ENCODE measurements at places on chromosomes 7 and 10. TPM values are rescaled to one million over a fixed set of nuclear protein-coding genes. Genes with fewer than 3 reads are reported as not detected.

The C10orf105 gene
- total RNA-seq = 0.18 TPM

The LIPJ gene
- not detected for total RNA-seq

The PON3 gene
- not detected for total RNA-seq

The SPOCK2 gene
- total RNA-seq = 1.3 TPM

GRCh38 chr10:15815242-15815885 lies 44.9 kb downstream of the MINDY3 start:
- no peak for DNase-seq

DNA sequence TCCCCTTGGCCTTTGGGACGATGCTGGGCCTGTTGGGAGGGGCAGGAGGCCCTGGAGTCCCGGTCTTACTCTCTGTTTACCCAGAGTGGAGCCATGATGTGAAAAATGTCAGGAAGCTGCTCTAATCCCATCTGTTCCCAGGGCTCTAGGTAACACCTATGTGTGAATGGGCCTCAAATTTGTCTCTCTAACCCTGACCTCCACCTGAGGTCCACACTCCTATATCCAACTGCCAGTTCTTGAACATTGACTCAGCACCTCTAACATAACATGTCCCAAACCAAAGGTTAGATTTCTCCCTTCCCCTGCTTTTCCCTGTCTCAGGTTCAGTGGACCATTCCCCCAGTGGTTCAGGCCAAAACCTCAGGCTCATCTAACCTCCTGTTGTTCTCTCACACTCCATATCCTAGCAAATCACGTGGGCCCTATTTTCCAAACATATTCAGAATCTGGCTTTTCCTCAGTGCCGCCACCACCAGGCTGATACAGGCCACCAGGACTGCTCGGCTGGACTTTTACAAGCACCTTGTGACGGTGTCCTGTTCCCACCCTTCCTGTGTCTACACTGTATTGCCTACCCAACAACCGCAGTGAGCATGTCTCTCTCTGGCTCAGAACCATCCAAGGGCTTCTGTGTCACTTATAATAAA lies 130.6 kb downstream of the ATXN7L1 start:
- no peak for DNase-seq

- no peak for DNase-seq
These were observed 35.9 kb downstream of the MTURN start for GRCh38 chr7:30170476-30171205.

DNA sequence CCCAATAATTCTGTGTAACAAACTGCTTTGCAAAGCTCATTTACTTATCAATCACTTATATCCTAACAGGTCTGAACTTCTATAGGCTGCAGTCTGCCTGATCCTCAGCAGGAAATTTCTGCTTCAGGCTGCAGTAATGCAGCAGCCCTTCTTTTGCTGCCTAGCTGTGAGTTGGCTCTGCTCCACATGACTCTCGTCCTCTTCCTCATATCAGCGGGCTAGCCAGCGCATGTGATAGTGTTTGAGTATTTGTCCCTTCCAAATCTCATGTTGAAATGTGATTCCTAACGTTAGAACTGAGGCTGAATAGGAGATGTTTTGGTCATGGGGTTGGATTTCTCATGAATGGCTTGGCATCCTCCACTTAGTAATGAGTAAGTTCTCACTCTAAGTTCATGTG lies 387.8 kb downstream of the SEMA3D start:
- DNase-seq = no peak

DNA sequence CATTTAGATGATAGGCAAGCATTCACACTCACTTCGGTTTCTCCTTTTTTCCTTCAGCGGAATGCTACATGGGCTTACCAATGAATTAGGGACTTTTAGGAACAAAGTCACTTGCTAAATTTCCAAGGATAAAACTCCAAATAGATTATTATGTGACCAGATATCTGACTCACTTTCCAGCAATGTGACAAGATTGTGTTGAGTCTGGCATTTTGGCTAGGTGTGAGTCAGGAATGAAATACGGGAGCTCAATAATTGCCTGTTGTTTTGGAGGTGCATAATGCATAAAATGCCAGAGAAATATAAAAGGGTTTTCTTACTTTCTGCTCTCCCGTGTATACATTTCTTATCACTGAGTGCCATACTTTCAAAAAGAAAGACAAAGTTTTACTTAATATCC lies 721.1 kb downstream of the KCNMA1 start:
- DNase-seq = no peak

DNA sequence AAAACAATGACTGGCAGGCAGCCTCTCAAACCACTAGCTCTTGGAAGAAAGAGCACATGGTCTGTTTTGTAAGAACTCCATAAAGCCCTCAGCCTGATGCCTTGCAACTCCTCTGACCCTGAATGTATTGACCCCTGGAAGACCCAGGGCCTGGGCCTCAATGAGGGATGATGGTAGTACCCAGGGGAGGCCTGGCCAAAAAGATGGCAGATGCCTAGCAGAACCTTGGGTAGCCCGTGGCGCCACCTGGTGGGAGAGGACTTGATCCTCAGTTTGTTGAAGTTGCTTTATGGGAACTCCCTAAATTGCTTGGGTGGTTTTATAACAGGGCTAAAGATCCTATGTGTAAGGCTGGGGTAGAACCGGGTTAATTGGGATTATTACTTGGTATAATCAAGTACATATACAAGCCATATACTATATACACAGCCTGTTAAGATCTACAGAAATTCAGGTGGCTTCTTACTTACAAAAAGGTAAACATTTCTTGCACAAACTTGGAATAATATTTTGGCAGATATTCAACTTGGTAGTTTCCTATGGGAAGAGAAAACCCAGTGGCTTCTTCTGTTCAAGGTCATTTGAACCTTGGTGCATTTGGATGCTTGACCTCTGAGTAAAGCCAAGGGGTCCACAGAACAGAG lies 95.8 kb upstream of the CACUL1 start:
- DNase-seq = peak; percentile 80

DNA sequence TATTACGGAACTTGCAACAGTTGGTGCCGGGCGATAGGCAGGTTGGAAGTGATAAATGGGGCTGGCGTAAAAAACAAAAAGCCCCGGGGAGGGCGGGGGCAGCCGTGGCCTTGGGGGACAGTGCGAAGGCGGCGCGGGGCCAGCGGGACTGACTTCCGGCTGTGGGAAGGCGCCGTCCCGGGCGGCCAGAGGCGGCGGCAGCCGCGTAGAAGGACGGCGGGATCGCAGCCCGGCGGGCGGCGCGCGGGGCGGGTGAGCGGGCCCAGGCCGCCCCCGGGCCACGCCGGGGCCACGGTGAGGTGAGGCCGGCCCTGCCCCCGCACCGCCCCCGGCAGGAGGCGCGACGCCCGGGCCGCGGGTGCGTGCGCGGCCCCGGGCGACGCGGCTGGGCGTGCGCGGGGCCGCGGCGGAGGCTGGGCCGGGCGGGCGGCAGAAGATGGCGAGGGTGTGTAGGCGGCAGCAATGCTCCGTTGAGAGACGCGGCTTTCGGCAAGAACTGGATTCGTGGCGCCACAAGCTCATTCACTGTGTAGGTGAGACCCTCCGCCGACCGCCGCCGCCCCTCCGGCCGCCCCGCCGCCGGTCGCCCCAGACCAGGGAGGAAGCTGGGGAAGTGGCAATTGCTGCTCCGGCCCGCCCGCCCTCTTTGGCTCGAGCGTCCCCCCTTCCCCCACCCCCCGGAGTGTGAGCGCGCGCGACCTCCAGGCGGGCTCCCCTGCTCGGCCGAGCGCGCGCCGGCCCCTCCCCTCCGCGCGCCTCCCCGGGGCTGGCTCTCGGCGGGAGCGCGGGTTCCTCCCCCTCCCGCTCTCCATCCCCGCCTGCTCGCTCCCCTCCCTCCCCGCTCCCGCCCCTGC lies at the start of gene LCOR:
Gene LCOR (plus strand): TSS at position 432 of the 854 bp plus-strand sequence. CDS start 116,760 bp downstream, outside the sequence.
- DNase-seq = peak; percentile 97

GRCh38 chr7:45140827-45141226 lies 16.8 kb upstream of the RAMP3 start:
- no peak for DNase-seq

GRCh38 chr7:72058579-72058978 lies 353.6 kb downstream of the CALN1 start:
- no peak for DNase-seq

GRCh38 chr7:41145656-41146055 lies 557.2 kb downstream of the INHBA start:
- no peak for DNase-seq

DNA sequence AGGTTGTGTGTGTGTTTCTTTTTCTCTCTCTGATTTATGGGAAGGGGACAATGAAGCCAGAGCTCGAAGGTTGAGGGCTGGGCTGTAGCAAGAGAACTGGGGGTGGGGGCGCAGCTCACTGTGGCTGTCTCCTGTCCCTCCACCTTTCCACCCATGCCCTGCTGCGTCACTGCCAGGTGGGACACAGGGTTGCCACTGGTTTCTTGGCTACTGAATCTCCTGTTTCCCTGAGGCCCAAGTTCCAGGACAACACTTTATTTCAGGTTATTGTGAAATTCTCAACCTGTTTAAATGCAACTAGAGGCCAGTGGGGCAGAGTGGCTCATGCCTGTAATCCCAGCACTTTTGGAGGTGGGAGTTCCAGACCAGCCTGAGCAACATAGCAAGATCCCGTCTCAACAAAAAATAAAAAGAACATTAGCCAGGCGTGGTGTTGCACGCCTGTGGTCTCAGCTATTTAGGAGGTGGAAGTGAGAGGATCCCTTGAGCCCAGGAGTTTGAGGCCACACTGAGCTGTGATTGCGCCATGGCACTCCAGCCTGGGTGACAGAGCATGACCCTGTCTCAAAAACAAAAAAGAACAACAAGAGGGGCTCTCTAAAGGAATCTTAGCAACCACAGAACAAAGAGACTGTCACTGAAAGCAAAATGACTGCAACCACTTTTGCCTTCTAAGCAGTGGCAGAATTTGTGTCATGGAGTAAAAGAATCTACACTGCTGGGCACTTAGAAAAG lies 22.6 kb downstream of the TBATA start:
- no peak for DNase-seq

DNA sequence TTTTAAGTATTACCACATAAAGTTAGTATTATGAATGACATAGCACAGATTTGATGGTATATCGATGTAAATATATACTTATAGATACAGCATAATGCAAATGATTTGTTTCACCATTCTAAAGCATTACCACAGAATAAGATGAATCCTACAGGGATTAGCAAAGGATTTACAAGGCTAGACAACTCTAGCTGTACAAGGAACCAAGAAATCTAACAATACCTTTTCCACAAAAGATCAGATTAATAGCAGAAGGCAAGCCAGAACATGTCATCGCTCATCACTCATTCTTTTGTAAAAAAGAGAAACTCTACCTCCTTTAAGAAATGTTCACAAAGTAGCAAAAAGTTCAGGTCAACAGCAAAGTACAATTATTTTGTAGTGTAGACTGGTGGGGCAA lies 105.1 kb upstream of the ANK3 start:
- no peak for DNase-seq

GRCh38 chr7:155470686-155471638 lies 13.0 kb downstream of the EN2 start:
- peak; percentile 64 for DNase-seq

DNA sequence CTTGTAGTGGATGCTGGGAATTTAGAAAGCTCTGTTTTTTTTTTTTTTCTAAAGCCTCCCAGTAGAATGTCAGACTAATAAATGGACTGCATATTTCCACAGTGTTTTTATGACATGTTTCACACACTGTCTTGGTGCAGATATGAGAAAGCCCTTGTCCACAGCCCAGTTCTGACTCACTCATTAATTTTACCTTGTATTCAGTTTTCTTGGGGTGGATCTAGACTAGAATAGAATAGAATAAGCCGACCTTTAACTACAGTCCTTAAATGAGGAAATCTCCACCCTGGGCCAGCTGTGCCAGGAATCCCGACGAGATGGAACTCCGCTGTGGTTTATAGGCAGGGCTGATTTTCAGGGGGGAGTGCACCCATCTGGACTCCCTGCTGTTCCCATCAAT lies 274.7 kb downstream of the NRG3 start:
- no peak for DNase-seq

DNA sequence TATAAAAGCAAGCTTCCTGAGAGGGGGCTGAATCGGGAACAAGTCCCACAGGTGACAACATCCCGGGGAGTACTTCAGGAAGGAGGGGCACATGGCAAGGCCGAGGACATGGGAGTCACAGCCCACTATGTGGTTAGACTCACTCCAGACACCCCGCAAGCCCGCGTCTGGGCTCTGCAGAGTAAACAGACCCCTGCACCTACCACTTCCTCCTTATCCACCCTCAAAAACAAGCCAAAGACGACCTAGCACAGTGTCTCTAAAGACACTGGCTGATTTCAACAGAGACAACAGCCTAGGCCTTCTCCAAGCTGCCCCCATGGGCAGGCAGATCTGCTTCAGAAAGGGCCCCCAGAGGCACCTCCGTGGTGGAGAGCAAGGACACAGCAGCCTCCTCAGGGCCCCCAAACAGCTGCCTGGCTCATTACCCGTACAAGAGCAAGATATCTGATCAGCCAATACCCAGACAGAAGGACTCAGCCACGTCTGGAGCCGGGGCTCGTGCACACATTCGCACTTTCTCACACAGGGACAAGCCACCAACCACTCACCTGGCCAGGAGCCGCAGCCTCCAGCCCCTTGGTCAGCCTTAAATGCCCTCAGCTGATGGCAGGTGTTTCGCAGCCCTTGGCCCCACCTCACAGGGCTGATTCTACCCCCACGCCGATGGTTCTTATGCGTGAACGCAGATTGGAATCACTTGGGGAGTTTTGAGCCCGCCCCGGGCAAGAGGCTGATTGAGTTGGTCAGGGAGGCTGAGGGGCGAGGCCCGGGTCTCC lies 10.7 kb upstream of the KPNA7 start:
- peak; percentile 38 for DNase-seq

DNA sequence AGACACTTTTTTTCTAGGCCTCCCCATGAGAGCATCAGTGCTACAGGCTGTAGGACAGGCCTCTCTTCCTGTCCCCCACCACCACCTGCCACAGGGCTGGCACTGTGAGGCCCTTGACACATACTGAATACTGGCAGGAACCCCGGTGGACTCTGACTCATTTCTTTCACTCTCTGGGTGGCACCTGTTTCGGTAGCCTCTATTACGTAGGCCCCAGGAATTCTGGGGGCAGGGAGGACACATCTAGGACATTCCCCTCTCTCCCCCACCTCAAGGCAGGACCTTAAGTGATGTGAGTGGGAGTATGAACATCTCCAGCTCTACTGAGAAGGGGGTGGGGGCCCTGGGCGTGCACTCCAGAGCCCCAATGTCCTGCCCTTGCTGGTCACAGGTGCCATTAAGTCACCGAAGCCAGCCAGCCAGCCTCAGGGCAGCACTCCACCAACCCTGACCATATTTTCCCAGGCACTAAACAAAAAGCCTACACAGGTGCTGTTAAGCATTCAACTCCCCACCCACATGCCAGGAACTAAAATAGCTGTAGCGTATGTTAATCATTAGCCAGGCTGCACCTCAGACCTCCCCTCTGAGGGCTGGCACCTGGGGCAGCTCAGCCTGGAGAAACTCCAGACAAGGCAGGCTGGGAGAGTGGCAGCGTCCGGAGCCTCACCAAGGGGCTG lies 8.9 kb downstream of the ANXA11 start:
- peak; percentile 23 for DNase-seq

- DNase-seq = no peak
These were observed 14.4 kb downstream of the UBN2 start for GRCh38 chr7:139245401-139245800.

All from H7 (cell line).